Activated CD8-positive, alpha-beta T cell treated with anti-CD3 and anti-CD28 coated beads for 36 hours (primary cell): ENCODE measurements at places on chromosomes 2 and 18. TPM values are rescaled to one million over a fixed set of nuclear protein-coding genes. Genes with fewer than 3 reads are reported as not detected.

Gene INPP5D
- total RNA-seq: 38.6 TPM

Gene MTCL1
- 0.25 TPM for total RNA-seq

Gene PLEKHB2
- 49.4 TPM for total RNA-seq

Gene RHOB
- total RNA-seq: 15.4 TPM

Gene SPATA3
- total RNA-seq: 0.76 TPM

Gene CTNNA2
- not detected for total RNA-seq

Gene TMEM237
- total RNA-seq: 16.3 TPM

Gene SLC16A14
- total RNA-seq: 2.3 TPM

Gene THSD7B
- not detected for total RNA-seq

Gene ZNF892
- 3.3 TPM for total RNA-seq

Gene CRYGD
- not detected for total RNA-seq

Gene TRABD2A
- total RNA-seq: 56.4 TPM

Gene TMEM163
- total RNA-seq: not detected

Gene SPP2
- not detected for total RNA-seq

Gene ALPI
- not detected for total RNA-seq

Gene BBS5
- 3.2 TPM for total RNA-seq

Gene UGT1A10
- total RNA-seq: not detected

DNA sequence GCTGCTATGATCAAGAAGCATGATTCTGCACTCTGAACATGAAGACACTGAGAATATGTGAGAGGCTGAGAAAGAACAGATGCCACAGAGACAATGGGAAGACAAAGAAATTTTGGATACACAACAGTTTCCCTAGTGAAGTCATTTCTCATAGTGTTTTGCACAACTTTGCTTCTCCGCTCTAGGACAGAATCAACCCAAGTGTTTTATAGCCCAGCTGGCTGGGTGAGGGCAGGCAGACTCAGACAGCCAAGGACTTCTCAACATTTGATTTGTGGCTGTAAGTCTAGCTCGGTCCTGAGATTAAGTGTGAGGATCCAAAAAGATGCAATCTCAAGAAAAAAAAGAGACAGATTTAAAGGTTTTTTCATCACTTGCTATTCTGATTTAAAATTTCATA lies 536.5 kb upstream of the CRIM1 start:
- peaks cover 11% of the 10 kb centered on the region for H3K27me3 ChIP-seq
- DNase-seq: no peak
- no peaks in the 10 kb centered on the region for H3K4me1 ChIP-seq
- H3K27ac ChIP-seq: no peak overlapping the region

DNA sequence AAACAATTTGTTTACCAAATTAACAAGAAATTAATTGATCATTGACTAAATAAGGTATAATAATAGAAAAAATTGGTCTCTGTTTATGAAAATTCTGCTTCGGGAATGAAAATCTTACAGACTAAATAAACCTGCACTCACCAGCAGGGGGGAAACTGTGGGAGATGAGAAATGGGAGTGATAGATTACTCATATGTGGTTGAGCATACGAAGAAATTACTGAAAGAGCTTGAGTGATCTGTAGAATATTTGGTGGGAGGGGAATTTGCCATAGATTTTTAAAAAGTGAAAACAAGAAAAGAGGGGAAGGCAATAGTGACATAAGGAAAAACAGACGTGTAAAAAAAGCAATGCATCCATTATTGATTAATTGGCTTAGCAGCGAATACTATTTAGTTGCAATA lies 2.2 kb downstream of the HMSD start:
- peaks cover 31% of the 10 kb centered on the region for H3K4me1 ChIP-seq
- H3K4me3 ChIP-seq: no peak overlapping the region
- peaks cover 1% of the 10 kb centered on the region for H3K36me3 ChIP-seq
- H3K27me3 ChIP-seq: peaks cover 25% of the 10 kb centered on the region

DNA sequence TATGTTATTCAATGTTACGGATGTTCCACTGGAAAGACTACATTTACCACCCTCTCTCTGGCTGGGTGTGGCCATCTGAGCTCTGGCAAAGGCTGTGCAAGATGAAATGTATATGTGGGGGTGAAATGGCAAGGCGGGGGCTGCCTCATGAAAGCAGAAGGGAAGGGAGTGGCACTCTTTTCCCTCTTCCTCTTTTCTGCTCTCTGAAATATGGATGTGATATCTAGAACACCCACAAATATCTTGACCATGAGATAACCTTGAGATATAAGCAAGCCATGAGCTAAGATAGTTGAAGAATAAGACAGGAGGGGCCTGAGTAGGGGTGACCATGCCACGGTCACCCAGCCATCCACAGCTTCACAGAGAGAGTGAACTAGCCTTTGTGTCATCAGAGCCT lies 367.8 kb upstream of the ID2 start:
- no peak overlapping the region for H3K4me3 ChIP-seq
- no peaks in the 10 kb centered on the region for H3K36me3 ChIP-seq
- no peak overlapping the region for H3K27ac ChIP-seq
- peaks cover 13% of the 10 kb centered on the region for H3K27me3 ChIP-seq
- no peak for DNase-seq
- peaks cover 48% of the 10 kb centered on the region for H3K4me1 ChIP-seq

DNA sequence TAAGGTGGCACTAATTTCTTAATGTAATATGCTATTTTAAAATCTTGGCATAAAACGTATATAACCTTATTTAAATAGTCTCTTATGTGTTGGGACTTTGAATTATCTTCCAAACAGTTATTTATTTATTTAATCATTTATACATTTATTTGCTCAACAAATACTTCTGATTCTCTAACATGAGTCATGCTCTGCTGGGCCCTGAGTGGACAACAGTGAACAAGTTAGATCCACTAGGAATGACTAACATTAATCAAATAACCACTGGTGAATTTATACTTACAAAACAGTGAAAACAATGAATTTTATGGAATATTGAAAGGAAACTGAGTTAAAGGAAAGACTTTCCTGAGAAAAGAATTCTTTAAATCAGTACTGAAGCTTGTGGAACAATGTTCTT lies 1257.2 kb upstream of the CHAC2 start:
- DNase-seq: no peak
- H3K27ac ChIP-seq: no peak overlapping the region
- no peaks in the 10 kb centered on the region for H3K36me3 ChIP-seq

- H3K4me1 ChIP-seq: no peaks in the 10 kb centered on the region
- DNase-seq: no peak
- H3K27ac ChIP-seq: no peak overlapping the region
- H3K27me3 ChIP-seq: no peaks in the 10 kb centered on the region
- no peaks in the 10 kb centered on the region for H3K36me3 ChIP-seq
- H3K4me3 ChIP-seq: no peak overlapping the region
Observed at GRCh38 chr18:46452820-46453219, 204.2 kb downstream of the LOXHD1 start.

DNA sequence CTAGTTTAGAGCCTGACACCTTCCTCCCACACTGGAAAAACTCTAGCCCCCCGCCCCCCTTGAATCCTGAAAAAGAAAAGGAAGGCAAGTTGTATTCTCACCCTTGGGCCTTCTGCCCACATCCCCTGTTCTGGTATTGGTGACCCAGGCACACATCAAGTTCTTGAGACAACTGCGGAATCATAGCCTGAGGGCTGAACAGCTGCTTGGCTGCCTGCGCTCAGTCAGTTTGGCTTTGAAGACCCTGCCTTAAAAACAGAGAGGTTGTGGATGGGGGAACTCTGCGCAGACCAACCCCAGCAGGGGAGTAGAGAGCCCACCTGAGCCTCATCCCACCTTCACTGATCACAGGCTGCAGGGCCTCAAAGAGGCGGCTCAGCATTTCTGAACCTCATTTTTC lies 229.2 kb downstream of the ANAPC1 start:
- peaks cover 2% of the 10 kb centered on the region for H3K4me1 ChIP-seq
- H3K36me3 ChIP-seq: no peaks in the 10 kb centered on the region
- no peak for DNase-seq
- H3K4me3 ChIP-seq: no peak overlapping the region

DNA sequence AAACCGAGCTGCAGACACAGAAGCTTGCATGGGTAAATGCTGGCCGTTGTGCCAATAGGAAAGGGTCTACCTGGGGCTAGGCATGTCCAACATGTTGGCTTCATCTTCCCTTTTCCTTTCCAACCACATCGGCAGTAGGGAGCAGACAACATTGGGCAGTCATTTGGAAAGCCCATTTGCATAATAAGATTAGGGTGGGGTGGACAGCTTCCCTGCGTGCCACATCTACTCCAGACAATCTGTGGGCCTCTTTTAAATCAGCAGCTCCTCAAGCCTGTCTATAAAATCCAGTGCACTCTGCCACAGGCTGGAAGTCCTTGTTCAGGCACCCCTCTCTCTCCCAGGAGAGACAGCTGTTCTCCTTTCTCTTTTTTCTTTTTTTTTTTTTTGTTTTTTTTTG lies 203.6 kb upstream of the KYNU start:
- no peaks in the 10 kb centered on the region for H3K36me3 ChIP-seq
- H3K27ac ChIP-seq: no peak overlapping the region
- H3K27me3 ChIP-seq: no peaks in the 10 kb centered on the region
- no peak for DNase-seq
- no peak overlapping the region for H3K4me3 ChIP-seq

GRCh38 chr2:176285321-176285720 lies 16.1 kb downstream of the MTX2 start:
- H3K4me1 ChIP-seq: peaks cover 61% of the 10 kb centered on the region
- H3K4me3 ChIP-seq: no peak overlapping the region
- H3K27me3 ChIP-seq: no peaks in the 10 kb centered on the region
- peaks cover 18% of the 10 kb centered on the region for H3K36me3 ChIP-seq

GRCh38 chr18:70645971-70646370 lies 357.1 kb downstream of the SOCS6 start:
- no peak overlapping the region for H3K4me3 ChIP-seq
- no peak for DNase-seq
- H3K4me1 ChIP-seq: peaks cover 19% of the 10 kb centered on the region
- H3K27ac ChIP-seq: no peak overlapping the region
- H3K36me3 ChIP-seq: peaks cover 11% of the 10 kb centered on the region
- no peaks in the 10 kb centered on the region for H3K27me3 ChIP-seq

DNA sequence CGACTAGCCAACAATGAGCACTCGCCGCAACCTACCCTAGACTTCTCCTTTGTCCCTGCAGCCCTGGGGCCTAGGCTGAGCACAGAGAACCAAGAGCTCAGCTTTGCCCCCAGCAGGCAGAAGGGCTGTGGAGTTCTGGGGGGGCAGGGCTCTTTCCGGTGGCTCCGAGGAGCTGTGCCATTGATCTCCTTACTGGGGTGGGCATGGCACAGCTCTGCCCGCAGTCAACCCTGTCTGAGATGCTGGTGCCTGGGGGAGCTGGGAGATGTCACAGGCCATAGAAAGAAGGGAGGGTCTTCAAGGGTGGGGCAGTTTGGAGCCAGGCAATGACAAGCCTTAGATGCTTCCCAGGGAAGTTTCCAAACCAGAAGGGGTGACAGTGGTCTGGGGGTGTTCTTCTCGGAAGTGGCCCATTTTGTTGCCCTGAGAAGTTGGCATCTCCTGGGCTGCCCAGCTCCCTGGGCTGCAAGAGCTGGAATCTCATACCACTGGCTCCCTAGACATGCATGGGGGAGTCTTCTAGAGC lies 14.1 kb upstream of the GPR55 start:
- H3K36me3 ChIP-seq: peaks cover 13% of the 10 kb centered on the region
- H3K4me3 ChIP-seq: no peak overlapping the region
- no peaks in the 10 kb centered on the region for H3K27me3 ChIP-seq
- peaks cover 15% of the 10 kb centered on the region for H3K4me1 ChIP-seq
- DNase-seq: no peak

- no peaks in the 10 kb centered on the region for H3K36me3 ChIP-seq
- H3K4me1 ChIP-seq: no peaks in the 10 kb centered on the region
- H3K27ac ChIP-seq: no peak overlapping the region
- peaks cover 7% of the 10 kb centered on the region for H3K27me3 ChIP-seq
Observed at GRCh38 chr2:14616342-14616741, 16.2 kb upstream of the LRATD1 start.

DNA sequence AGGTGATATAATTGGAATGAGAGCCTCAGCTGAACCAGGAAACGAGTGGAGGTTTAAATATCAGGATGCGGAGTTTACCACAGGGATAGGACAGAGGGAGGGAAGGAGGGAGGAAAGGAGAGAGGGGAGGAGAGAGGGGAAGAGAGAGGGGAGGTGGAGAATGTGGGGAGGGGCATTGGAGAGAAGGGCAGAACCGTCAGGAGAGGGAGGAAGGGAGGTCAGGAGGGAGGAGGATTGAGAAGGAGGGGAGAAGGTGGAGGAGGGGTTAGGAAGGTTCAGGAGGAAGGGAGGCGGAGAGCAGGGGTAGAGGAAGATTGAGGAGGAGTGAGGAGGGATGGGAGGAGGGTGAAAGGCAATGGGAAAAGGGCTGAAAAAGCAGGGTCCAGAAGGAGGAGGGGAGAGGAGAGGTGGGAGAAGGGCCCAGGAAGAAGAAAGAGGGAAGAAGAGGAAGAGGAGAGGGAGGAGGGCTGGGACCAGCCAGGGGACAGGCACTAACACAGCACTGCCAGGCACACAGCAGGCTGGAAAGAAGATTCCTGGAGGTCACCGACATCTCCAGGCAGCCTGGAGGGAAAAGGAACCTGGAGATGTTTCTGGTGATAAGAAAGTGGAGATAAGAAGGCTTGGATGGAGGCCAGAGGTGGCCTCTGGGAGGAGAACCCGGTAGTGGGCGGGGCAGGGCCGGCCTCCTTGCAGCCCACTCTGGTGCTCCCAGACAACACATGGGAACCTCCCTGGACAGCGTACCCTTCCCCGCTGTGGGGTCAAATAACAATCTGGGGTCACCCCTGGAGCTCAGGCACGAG lies 176.7 kb upstream of the SMAD2 start:
- no peak overlapping the region for H3K4me3 ChIP-seq
- H3K36me3 ChIP-seq: no peaks in the 10 kb centered on the region
- H3K27me3 ChIP-seq: peaks cover 8% of the 10 kb centered on the region

GRCh38 chr2:122927710-122928557 lies 1097.2 kb upstream of the CNTNAP5 start:
- DNase-seq: no peak
- H3K27me3 ChIP-seq: no peaks in the 10 kb centered on the region
- H3K4me1 ChIP-seq: no peaks in the 10 kb centered on the region
- H3K27ac ChIP-seq: no peak overlapping the region
- no peak overlapping the region for H3K4me3 ChIP-seq

DNA sequence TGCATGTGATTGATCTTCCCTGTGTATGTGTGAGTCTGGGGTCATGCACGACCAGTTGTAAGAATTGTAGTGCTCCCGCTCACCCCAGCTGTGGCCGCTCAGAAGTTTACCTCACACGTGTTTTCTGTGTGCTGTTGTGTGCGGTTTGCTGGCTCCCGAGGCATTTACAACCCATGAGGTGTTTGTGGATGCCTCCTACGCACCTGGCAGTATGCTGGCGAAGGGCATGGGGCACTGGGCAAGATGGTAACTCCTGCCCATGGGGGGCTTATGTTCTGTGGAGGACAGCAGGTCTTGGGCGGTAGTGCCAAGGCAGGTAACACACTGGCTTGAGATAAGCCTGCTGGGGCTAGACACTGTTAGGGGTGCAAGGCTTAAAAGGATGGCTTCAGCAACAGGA lies 102.6 kb upstream of the HS6ST1 start:
- no peaks in the 10 kb centered on the region for H3K36me3 ChIP-seq
- no peaks in the 10 kb centered on the region for H3K27me3 ChIP-seq
- H3K4me1 ChIP-seq: no peaks in the 10 kb centered on the region
- no peak overlapping the region for H3K4me3 ChIP-seq

DNA sequence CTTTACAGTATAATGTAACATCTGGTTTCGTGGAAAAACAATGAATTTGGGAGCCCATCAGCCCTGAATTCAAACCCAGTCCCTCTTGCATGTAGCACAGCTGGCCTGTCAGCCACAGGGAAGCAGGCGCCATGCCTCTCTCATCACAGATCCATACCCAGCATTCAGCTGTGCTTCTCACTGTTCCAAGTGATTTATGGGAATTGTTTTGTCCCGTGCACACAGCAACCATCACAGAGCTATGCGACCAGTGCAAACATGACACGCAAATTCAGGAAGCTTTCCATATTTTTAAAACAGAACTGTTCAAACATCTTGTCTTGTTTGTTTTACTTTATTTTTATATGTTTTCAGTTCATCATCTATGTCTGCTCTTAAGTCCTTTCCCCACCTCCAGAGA lies 496.1 kb downstream of the EIPR1 start:
- no peak overlapping the region for H3K4me3 ChIP-seq
- no peaks in the 10 kb centered on the region for H3K27me3 ChIP-seq
- no peaks in the 10 kb centered on the region for H3K4me1 ChIP-seq
- DNase-seq: no peak
- H3K27ac ChIP-seq: no peak overlapping the region
